Renal cortex interstitium (tissue), 15 donors: ENCODE measurements at places on chromosomes 6 and 20.

DNA sequence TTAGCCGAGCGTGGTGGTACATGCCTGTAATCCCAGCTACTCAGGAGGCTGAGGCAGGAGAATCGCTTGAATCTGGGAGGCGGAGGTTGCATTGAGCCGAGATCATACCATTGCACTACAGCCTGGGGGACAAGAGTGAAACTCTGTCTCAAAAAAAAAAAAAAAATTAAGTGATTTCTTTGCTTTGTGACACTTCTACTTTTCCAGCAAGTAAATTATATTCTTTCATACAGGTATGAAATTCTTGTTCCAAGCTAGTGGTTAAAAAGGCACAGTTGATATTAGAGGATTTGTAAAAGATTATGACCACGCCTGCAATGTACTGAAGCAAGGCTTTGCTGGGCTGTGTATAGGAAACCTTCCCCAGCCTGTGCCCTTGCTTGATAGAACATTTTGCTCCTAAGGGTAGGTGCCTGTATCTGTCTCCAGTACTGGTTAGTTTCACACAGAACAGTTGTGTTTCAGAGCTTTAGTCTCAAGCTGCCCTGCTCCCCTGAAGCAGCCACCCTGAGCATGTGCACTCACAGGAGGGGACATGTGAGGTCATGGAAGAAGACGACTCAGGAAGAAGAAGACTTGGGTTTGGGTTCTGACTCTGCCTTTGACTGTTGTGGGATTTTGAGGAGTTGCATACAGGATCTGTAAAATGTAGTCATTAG is 10.2 kb downstream of the PTPN1 start:
- DNase-seq, result no peak

DNA sequence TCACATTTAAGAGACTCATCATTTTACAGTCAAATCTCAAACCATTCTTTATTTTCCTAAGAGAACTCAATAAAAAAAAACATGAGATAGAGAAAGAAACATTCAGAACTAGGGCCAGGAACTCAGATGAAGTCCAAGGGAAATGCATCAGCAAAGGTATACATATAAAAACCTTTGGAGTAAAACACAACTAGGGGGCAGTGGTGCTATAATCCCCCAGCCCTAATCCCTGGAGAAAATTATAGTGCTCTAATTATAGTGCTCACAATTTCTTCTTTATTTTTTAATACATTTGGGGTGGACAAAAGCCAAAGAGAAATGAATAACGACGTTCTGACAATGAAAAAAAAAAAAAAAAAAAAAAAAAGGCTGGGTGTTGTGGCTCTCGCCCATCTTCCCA is 100.6 kb upstream of the EMILIN3 start:
- DNase-seq, result no peak

GRCh38 chr6:140355476-140355875 is 981.0 kb upstream of the CITED2 start:
- no peak for DNase-seq

- no peak for DNase-seq
Observed at GRCh38 chr6:114941078-114941477, 598.3 kb upstream of the HS3ST5 start.

DNA sequence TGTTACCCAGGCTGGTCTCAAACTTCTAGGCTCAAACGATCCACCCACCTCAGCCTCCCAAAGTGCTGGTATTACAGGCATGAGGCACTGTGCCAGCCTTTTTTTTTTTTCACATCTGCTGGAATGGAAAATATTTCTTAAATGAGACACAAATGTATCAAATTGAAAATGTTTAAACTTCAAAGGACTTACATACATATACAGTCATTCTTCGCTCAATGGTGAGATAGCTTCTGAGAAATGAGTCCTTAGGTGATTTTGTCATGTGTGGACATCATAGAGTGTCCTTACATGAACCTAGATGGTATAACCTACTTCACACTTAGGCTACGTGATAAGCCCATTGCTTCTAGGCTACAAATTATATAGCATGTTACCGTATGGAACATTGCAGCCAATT is 43.1 kb downstream of the MICA start:
- DNase-seq, result no peak

DNA sequence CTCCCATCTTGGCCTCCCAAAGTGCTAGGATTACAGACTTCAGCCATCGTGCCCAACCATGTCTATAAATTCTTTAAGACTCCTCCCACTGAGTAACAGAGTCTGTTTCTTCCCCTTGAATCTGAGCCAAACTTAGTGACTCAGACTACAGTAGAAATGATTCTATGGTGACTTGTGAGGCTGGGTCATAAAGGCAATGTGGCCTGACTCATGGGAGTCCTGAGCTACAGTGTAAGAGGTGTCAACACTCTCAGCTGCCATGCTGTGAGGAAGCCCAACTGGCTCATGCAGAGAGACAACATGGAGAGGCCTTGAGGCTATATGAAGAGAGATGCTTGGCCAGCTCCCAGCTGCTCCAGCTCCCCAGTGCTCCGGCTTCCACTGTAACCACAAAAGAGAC is 5.2 kb upstream of the NRSN2 start:
- no peak for DNase-seq

- DNase-seq, result no peak
Observed at GRCh38 chr6:10695086-10695657, 400 bp downstream of the PAK1IP1 start.

GRCh38 chr6:34484391-34484790 is 18.5 kb downstream of the PACSIN1 start:
- DNase-seq, result no peak

GRCh38 chr20:15058841-15059240 is 721.4 kb upstream of the FLRT3 start:
- no peak for DNase-seq

- peak; percentile 40 for DNase-seq
Observed at GRCh38 chr6:137218473-137218916, 690 bp downstream of the IFNGR1 start.

DNA sequence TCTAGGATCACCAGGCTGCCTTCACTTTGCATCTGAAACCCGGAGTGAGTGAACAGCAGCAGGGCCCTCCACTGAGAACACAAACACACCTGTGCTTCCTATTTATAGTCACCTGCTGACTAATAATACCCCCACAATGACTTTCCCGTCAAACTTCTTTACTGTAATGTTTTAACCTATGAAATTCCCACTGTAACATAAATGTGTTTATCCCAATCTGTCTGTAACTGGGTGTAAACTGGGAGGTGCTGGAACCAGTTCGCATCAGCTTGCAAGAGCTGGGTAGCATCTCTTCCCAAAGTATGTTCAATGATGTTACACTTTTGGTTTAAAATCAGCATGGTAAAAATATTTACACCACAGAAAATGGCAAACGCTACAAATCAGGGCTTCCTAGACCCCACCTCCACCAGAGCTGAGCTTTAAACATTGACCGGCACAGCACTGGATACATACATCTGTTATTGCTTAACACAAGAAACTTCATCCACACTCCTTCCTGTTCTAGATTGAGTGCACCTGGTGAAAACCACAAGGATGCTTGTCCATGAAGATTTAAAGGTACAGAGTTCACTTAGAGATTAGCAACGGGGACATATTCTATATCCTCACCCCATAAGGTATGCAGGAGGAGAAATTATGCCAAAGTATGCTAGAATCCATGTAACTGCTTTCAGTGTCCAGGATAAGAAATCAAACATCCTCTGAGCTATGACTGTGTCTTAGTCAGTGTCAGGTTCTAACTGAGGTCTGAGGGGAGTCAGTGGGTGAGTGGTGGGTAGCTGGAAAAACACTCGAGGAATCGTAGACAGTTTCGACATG is 79.0 kb downstream of the ALDH8A1 start:
- no peak for DNase-seq

GRCh38 chr6:170270984-170271593 is 19.8 kb downstream of the DLL1 start:
- DNase-seq, result no peak

GRCh38 chr20:3471397-3472021 is 691 bp downstream of the ATRN start:
- DNase-seq, result no peak

DNA sequence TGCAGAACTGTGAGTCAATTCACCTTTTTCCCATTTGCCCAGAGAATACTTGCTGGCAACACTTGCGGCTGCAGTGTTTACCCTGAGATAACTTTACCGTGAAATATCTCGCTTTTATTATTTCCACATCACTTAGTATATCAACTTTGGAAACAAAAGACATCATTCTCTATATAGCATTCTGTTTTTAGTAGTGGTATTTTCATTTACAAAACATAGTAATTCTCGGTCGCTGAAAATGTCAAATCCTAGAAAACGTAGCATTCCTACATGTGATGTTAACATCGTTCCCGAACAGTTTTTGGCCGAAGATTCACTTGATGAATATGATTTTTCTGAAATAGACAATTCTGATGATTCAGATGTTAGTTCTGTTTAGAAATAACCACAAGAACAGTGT is 52.0 kb downstream of the NHLRC1 start:
- no peak for DNase-seq
